ENCODE measurements at places on chromosomes 5 and 9.

DNA sequence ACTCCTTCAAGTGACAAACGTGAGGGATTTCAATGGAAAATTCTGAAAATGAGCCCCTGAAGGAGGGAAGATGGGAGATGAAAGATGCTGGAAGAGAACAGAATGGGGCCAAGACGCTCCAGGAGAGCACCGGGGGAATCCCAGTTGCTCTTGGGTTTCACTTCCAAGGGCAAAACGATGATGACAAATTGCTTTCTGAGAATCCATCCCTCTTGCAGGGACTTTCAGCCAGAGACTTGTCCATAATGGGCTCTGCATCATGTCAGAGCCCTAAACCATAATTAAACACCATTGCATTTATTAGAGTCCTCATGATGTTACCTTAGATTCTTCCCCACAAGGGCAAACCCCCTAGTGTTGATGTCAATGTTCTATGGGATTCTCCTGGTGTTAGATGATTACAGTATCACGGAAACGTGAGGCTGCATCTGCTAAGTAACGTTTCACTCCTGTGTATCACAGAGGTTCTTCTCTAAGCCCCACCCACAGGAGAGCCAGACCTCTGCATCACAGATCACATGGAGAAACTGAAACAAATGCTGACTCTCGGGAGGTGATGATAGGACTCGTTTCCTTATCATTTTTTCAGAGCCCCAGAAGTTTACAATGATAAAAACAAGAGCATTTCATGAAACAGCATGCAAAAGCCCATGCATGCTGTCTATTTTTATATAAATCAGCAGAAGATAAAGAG is 114.4 kb downstream of the TENT4A start:
- peak; percentile 53 for DNase-seq

DNA sequence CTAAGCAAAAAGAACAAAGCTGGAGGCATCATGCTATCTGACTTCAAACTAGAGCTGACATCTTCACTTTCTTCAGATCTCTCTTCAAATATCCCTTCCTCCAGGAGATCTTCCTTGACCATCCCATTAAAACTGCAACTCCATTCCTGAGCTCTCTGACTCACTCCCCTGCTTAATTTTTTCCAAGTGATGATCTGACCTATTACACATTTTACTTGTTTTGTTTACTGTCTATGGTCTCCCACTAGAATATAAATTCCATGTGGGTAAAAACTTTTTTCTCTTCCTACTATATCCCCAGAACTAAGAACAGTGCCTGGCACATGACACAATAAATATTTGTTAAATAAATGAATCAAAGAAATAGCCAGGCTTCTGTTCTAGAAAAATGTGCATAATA is 87.5 kb downstream of the SLIT3 start:
- DNase-seq, result no peak

DNA sequence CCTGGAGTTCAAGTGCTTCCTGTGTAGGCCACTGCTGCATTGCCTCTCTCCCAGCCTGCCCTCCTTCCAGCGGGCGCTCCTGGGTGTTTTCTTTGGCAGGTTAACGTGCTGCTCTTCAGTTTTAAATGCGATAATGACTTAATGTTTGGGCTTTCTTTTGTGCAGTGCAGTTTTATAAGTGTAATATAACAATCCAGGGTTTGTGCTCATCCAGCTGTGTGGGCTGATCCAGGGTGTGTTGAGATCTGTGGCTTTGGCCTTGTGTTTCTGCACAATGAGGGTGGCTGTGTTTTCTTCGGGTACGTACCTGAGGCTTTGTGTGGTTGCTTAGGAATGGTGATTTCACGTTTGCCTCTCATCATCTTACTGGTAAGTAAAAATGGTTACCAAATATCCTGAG is 50.6 kb downstream of the PCSK5 start:
- no peak for DNase-seq

DNA sequence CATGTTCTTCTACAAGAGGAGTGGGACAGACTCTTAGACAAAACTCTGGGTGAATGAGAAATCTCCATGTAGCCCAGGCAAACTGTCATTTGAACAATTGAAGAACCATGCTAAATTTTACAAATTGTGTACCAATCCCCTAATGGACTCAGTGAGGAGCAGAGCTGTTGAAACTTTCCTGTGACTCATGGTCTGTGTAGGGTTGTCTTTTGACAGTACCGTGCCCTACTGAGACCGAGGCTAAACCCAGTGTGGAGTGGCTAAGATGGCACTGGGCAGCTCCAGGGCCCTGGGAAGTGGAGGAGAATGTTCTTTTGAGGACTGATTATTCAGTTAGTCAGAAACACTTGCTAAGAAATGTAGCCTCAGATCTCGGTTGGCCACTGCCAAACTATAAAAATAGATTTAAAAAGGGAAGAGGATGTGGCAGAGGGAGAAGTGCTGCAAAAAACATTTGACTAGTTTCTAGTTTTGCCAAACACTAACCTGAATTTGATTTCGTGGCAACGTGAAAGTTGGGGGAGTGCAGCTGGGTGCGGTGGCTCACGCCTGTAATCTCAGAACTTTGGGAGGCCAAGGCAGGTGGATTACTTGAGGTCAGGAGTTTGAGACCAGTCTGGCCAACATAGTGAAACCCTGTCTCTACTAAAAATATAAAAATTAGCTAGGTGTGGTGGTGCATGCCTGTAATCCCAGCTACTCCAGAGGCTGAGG is 24.7 kb downstream of the POU4F3 start:
- no peak for DNase-seq

DNA sequence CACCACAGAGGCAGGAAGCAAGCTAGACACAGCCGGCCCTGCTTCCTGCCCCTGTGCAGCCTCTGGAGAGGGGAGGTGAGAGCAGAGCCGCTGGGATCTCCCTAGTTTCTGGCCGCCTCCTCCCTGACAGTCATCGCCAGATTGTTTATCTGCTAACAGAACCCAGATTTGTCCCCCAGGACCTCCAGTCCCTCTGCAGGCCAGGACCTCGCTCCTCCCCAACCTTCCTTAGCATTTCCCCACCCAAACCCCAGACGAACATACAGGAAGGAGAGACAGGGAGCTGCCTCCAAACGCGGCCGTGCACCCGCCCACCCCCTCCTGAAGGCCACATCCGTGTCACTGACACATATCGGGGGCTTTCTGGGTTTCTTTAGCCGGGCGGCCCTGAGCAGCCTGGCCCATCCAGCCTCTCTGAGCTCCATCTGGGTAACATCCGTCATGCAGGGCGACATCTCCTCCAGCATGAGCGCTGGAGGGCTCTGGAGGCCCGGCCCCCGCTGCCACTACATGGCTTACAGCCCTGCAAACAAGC is 47.5 kb downstream of the DBH start:
- peak; percentile 73 for DNase-seq

GRCh38 chr5:167639766-167640165 is 651.7 kb upstream of the WWC1 start:
- no peak for DNase-seq
